ENCODE measurements at places on chromosomes 3 and 15. TPM values are rescaled to one million over a fixed set of nuclear protein-coding genes. Genes with fewer than 3 reads are reported as not detected.
A peak's percentile ranks its signal among the peaks of the same experiment; 100 is the strongest.

CNOT10 gene
- 14.4 TPM for total RNA-seq

- H3K4me3 ChIP-seq: no peak overlapping the region
- H3K4me1 ChIP-seq: peaks cover 5% of the 10 kb centered on the region
- H3K27me3 ChIP-seq: no peaks in the 10 kb centered on the region
- no peak overlapping the region for H3K27ac ChIP-seq
Measured at GRCh38 chr3:11622586-11623550, 20.8 kb downstream of the VGLL4 start.

FBXO40 gene
- 0.05 TPM for total RNA-seq

LSMEM2 gene
- not detected for total RNA-seq

- H3K27ac ChIP-seq: peak overlapping the region; percentile 25
- DNase-seq: no peak
- H3K27me3 ChIP-seq: no peaks in the 10 kb centered on the region
- H3K4me1 ChIP-seq: peaks cover 3% of the 10 kb centered on the region
- H3K36me3 ChIP-seq: no peaks in the 10 kb centered on the region
Measured at GRCh38 chr15:40471808-40472150, 995 bp downstream of the CHST14 start.

- no peaks in the 10 kb centered on the region for H3K36me3 ChIP-seq
- no peak for DNase-seq
- no peaks in the 10 kb centered on the region for H3K27me3 ChIP-seq
- no peak overlapping the region for H3K27ac ChIP-seq
- no peak overlapping the region for H3K4me3 ChIP-seq
Measured at GRCh38 chr3:76811418-76811817, 228.5 kb upstream of the ROBO2 start.

SIAH2 gene
- 18.2 TPM for total RNA-seq

CLRN1 gene
- not detected for total RNA-seq

DNA sequence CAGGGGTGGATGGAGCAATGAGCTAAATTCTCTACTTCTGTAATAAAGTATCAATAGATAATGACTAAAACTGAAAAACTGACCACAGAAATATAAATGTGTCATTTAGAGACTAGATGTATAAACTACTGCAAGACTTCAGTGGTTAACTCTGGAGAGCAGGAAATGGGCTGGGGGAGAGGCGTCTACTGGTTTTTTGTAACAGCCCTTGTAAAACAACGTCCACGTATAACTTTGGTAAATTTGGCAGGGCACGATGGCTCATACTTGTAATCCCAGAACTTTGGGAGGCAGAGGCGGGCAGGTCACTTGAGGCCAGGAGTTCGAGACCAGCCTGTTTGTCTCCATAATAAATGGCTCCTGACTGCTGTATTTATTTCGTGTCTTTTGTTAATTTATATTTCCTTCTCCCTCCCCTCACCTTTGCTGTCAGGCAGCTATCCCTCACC, 12.5 kb downstream of the RAB27A start:
- DNase-seq: no peak
- H3K4me1 ChIP-seq: no peaks in the 10 kb centered on the region
- H3K27me3 ChIP-seq: no peaks in the 10 kb centered on the region
- no peaks in the 10 kb centered on the region for H3K36me3 ChIP-seq

DNA sequence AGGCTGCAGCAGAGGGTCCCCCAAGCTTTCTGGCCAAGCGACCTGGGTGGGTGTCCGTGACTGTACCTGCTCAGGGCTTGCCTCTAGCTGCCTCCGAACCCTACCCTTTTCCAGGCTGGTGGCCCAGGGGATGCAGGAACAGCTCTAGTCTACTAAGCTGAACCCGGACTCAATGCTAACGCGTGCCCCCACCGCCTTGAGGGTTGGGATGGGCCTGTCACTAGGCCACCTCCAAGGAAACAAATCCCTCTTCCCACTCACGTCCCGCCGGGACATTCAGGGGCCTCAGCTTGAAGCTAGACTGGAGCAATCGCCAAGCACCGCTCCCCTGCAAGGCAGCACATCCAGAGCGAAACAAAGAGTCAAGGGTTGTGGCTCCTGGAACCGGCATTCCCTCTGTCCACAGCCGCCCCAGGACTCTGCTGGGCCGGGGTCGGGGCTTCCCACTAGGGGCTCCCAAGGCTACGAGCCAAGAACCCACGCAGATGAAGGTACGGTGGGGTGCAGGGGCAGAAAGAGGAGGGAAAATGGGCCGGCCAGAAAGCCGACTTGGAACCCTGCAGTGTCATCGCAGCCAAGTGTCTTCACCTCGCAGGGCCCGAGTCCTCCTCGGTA, 2.9 kb downstream of the FBXL22 start:
- DNase-seq: no peak
- H3K27me3 ChIP-seq: no peaks in the 10 kb centered on the region
- peak overlapping the region; percentile 98 for H3K27ac ChIP-seq
- H3K4me3 ChIP-seq: peak overlapping the region; percentile 75

DNA sequence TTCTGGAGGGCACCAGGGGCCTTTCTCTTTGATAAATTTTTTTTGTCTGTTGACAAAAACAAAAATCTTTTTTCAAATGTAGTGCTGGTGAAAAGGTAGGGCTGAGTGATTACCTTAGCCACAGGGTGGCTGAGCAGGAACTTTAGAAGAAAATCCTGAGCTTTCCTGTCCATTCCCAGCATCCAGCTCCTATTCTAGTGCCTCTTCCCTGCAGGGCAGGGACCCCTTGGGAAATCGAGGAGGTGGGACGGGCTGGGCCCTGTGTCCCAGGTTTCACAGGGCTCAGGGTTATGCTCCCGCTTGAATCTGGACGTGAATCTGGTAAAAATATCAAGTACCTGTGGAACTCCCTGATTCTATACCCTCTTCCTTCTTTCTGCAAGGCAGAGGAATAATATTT, 31.7 kb downstream of the EDEM1 start:
- no peak for DNase-seq
- no peaks in the 10 kb centered on the region for H3K27me3 ChIP-seq
- H3K36me3 ChIP-seq: peaks cover 42% of the 10 kb centered on the region
- H3K27ac ChIP-seq: no peak overlapping the region

- H3K36me3 ChIP-seq: no peaks in the 10 kb centered on the region
- no peaks in the 10 kb centered on the region for H3K27me3 ChIP-seq
- DNase-seq: no peak
- H3K27ac ChIP-seq: no peak overlapping the region
- H3K4me3 ChIP-seq: no peak overlapping the region
- no peaks in the 10 kb centered on the region for H3K4me1 ChIP-seq
Measured at GRCh38 chr3:169498336-169498735, 165.2 kb downstream of the MECOM start.

- no peak for DNase-seq
- H3K4me3 ChIP-seq: no peak overlapping the region
- H3K4me1 ChIP-seq: no peaks in the 10 kb centered on the region
- no peaks in the 10 kb centered on the region for H3K27me3 ChIP-seq
- H3K27ac ChIP-seq: no peak overlapping the region
Measured at GRCh38 chr3:135898774-135899173, 66.8 kb upstream of the PPP2R3A start.

GRCh38 chr3:174820885-174821284, 38.2 kb upstream of the NAALADL2 start:
- H3K27ac ChIP-seq: no peak overlapping the region
- no peak overlapping the region for H3K4me3 ChIP-seq
- DNase-seq: no peak
- H3K36me3 ChIP-seq: no peaks in the 10 kb centered on the region
- no peaks in the 10 kb centered on the region for H3K27me3 ChIP-seq

H1-8 gene
- not detected for total RNA-seq

GRCh38 chr3:112646623-112647022, 5.7 kb upstream of the CCDC80 start:
- peaks cover 4% of the 10 kb centered on the region for H3K27me3 ChIP-seq
- H3K4me3 ChIP-seq: no peak overlapping the region
- DNase-seq: no peak
- peaks cover 2% of the 10 kb centered on the region for H3K4me1 ChIP-seq

All from liver (tissue), 10 donors.